T-helper 17 cell (primary cell): ENCODE measurements at places on chromosomes 2 and 18.
A peak's percentile ranks its signal among the peaks of the same experiment; 100 is the strongest.

GRCh38 chr2:100976645-100977391 is 25.3 kb upstream of the RPL31 start:
- DNase-seq = no peak

GRCh38 chr2:125455110-125455509 is 1200.8 kb upstream of the GYPC start:
- no peak for DNase-seq

DNA sequence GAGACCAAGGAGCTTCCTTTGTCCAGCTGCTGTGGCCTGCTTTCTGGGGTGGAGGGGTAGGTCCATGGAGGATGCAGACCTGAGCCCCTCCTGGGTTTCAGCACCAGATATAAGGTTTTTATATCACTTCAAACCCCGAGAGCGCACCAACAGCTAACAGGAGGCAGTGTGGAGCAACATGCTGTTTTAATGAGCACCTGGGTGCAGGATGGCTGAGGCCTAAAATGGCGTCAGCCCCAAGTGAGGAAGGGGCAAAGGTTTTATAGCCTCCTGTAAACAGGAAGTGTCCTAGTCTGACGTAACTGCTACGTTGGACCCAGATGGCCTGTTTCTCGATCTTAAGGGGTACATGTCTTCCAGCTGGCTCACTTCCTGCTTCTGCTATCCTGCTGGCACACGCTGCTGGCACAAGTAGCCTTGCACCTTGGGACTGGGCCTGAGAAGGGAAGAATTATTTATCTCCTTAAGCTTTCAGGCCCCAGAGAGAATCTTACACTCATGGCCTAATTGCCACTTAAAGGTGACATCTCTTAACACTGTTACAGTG is 11.4 kb upstream of the REG1B start:
- no peak for DNase-seq

DNA sequence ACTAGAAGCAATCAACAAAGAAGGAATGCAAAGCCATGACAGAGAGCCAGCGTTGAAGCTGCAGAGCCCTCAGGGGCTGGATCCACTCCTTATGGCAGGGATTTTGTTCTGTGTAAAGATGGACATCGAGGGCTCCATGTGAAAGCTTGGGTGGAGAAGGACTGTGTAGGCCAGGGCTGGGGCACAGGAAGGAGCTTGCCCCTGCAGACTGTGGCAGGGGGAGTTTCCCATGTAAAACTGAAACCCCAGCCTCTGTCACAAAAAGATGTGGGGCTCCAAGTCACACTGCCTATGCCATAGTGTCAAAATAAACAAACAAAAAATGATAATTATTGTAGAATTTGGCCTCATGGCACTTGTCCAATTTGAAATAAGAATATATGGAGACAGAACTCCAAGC is 408.7 kb upstream of the HS6ST1 start:
- no peak for DNase-seq

GRCh38 chr2:27212626-27213471 is 781 bp upstream of the SLC5A6 start:
- DNase-seq = peak; percentile 51

DNA sequence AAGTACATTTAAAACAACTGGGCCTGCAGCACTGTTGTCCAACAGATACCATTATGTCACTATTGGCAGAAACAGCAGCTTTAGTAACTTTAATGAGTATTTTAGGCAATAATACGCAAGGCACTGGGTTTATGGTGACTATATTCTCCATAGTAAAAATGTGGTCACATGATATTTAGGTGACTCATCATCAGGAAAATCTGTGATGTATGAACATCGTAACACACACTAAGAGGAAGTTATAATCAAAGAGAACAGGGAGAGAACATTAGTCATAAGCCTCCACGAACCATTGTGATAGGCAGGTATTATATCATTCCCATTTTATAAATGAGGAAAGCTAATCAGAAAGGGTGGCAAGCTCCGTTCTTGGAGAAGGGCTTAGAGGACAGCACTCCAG is 36.9 kb downstream of the RAPH1 start:
- no peak for DNase-seq

DNA sequence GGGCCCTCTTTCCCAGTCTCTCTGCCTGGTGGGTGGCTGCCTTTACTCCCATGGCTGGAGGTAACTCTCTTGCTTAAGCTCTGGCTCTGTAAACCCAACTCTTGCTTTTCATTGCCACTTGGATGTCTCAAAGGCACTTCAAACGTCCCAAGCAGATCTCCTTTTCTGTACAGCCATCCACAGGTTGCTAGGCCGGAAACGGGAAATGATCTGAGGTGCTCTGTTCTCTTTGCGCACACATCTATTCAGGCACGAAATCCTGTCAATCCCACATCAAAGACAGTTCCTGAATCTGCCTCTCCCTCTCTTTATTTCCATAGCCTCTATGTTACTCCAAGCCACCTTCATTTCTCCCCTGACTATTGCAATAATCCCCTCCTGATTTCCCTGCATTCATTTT is 87.4 kb downstream of the AOX1 start:
- no peak for DNase-seq

DNA sequence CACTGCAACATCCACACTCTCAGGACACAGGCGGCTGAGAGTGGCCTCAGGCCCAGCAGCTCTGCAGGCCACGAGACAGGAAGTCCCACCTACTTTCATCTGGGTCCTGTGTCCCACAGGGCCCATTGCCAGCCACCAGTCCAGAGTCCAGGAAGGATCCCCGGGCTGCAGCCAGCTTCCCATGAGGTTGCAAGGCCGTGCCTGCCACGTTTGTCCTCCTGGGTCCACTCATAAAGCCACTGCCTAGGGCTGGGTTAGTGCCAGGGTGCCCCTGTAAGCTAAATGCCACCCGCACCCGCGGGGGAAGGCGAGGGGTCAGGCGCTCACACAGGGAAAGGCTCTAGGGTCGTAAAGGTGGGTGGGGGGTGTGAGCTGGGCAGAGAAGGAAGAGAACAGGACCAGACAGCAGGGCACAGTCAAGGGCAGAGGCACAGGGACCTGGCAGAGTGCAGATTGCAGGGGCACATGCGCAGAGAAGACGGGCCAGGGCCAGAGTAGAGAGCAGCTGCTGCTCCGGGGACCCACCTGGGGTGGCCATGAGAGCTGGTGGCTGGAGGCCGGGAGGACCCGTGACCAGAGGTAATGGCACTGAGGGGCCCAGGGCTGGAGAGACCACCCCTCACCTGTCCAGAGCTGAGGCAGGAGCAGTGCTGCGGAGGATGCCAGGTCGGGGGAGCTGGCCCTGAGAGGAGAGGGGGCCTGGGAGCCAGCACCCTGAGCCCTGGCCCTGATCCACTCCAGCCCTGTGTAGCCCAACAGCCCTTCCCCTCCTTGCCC is 8.0 kb downstream of the AGXT start:
- peak; percentile 9 for DNase-seq

GRCh38 chr2:237256887-237257286 is 157.1 kb downstream of the COL6A3 start:
- no peak for DNase-seq

DNA sequence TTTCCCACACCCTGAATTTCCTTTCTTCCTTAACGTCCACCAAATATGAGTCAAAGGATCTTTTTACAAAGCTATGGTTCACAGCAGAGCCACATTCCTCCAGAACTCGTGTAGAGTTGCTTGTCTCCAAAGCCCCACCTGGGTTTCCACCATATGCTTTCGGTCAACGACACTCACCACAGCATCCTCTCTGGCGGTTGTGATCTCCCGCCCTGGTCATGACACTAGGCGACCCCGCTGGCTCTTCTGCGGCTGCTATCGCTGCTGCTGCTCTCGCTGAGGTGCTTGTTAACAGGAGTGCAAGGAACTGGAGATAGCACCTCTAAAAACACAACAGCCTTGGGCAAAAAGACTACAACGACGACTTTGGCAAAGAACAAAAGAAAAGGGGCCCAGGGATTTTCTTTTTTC is 340 bp downstream of the SLC40A1 start:
- no peak for DNase-seq

DNA sequence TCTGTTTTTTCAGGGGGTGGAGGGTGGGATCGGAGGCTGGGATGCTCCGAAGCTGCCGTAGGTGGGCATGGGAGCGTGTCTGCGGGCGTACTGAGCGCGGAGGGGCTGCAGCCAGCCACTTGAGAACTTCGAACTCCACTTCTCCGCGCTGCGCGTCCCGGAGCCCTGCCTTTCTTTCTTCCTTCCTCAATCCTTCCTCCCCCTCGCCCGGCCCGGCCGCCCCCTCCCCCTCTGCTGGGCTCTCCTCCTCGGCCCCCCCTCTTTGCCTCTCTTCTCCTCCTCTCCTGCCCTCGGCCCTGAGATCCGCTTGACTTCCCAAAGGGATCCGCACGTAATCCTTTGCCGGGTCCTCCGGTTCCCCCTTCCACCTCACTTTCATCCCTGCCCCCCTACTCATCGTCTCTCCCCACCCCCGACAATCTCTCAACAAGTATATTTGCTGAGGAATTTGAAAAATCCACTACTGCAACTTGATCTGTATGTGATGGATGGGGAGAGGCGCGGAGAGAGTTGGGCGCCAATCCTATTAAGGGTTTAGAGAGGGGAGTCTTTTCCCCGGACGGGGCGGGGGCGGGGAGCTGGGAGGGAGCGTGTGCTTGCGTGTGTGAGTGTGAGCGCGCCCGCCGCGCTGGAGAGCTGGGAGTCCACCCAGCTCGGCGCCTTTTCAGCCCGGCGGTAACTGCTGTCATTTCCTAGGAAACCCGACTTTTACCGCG is 1.1 kb downstream of the GLI2 start:
- no peak for DNase-seq

- no peak for DNase-seq
Measured at GRCh38 chr2:3598912-3599854, 4.3 kb downstream of the COLEC11 start.

DNA sequence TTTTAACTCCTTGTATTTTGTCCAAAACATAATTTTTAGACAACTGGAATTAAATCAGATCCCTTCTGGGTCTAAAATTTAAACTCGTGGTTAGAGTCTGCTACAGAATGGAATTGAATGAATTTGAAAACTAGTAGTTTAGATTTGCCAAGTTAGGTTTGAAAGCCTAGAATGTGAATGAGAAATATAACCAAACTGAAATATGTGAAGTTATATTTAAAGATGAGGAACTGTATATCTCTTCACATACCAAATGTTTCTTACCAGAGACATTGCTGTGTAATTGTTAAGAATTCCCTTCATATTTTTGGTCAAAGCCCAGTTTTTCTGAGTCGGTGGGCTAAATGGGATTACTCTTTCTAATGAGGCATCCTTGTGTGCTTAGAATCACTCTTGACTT is 74.2 kb downstream of the LPIN1 start:
- no peak for DNase-seq

DNA sequence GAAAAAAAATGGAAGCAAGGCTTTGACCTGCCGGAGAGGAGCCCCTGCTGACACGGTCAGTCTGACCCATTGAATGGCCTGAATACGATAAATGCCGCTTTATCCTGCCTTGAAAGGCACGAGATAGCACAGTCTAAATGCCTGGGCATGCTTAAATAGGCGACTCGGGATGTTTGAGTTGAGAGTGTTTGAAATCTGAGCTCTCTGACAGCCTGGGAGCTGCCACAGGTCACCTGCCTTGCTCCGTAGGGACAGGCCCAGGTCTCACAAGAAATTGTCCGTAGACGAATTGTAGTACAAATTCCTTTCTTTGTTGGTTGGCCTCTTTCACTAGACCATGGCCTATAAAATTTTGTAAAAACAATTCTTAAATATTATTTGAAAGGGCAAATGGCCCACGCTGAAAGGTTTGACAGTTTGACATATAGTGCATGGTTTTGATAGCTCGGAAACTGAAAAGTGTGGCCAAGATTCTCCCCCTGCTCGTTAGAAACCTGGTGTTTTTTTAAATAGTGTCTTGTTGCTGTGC is 72.8 kb downstream of the MEIS1 start:
- DNase-seq = no peak

- DNase-seq = no peak
Measured at GRCh38 chr2:84643991-84644390, 127.7 kb downstream of the DNAH6 start.

DNA sequence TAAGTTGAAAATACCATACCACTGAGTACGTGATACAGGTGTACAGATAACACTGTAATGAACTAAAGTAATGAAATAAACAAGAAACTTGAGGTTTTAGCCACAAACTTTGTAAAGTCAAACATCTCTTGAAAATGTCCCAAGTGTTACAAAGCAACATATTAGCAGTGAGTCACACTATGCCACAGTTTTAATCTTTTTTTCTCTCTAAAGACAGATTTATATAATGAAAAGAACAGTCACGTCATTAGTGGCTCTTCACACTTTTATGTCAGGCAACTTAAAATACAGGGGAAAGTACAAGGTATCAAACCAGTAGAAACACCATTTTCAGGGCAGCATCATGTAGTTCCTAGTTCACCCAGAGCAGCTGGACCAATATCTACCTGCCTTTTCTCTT is 42.1 kb downstream of the RAPH1 start:
- no peak for DNase-seq

DNA sequence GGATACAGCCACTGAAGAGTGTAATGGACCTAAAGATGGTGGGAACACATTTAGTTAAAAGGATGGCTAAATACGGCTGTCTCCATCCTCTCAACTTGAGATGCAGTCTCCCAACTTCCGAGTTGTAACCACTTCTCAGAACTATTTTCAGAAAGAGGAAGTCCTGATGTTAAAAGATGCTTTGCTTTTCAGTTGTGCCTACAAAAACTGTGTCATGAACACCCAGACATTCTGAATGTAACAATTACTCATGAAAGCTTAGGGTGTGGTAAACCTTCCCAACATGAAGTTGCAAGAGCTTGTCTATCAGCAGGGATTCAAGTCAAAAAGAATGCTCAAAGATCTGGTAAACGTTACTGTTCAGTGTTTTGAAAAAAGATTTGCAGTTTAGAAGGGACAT is 147.9 kb downstream of the DOCK10 start:
- no peak for DNase-seq
